Dermis blood vessel endothelial cell (primary cell): ENCODE measurements at places on chromosomes 4 and X. TPM values are rescaled to one million over a fixed set of nuclear protein-coding genes. Genes with fewer than 3 reads are reported as not detected.

The CLGN gene
- 0.34 and 0.51 TPM in 2 replicates for total RNA-seq

The SPANXN5 gene
- total RNA-seq, result not detected in 2 replicates

The TMEM184C gene
- total RNA-seq, result 51.7 and 62.4 TPM in 2 replicates

The CEP44 gene
- 12.4 and 13.8 TPM in 2 replicates for total RNA-seq

The TEX13B gene
- not detected in 2 replicates for total RNA-seq

The DRP2 gene
- total RNA-seq, result 0.05 TPM in 1 of 2 replicates, not detected in the other

The CLDN34 gene
- total RNA-seq, result not detected in 2 replicates

The LNX1 gene
- 3.1 TPM in 2 replicates for total RNA-seq

The POF1B gene
- 2.9 and 6.8 TPM in 2 replicates for total RNA-seq

The NEUROG2 gene
- total RNA-seq, result not detected in 2 replicates

The SMIM31 gene
- total RNA-seq, result not detected in 2 replicates

The TTC29 gene
- total RNA-seq, result not detected in 2 replicates

The TRIM2 gene
- 8.6 and 12.6 TPM in 2 replicates for total RNA-seq

The ZCCHC18 gene
- total RNA-seq, result 1.1 and 1.4 TPM in 2 replicates

The PNMA6F gene
- total RNA-seq, result not detected in 2 replicates

The GLRA3 gene
- total RNA-seq, result not detected in 2 replicates

The GPR82 gene
- not detected in 2 replicates for total RNA-seq

The BEND4 gene
- 0.17 and 0.23 TPM in 2 replicates for total RNA-seq

The XAGE1A gene
- total RNA-seq, result not detected in 2 replicates

The PDGFRA gene
- 0.65 and 1.5 TPM in 2 replicates for total RNA-seq

The FAM199X gene
- total RNA-seq, result 27.4 and 32.7 TPM in 2 replicates
